A673 (cell line): ENCODE measurements at places on chromosomes 7 and 10. TPM values are rescaled to one million over a fixed set of nuclear protein-coding genes. Genes with fewer than 3 reads are reported as not detected.

GRCh38 chr10:117535298-117536071 lies 7.1 kb upstream of the EMX2 start:
- no peaks in the 10 kb centered on the region for H3K36me3 ChIP-seq
- DNase-seq: no peak
- no peaks in the 10 kb centered on the region for H3K4me1 ChIP-seq
- peaks cover 100% of the 10 kb centered on the region for H3K27me3 ChIP-seq

DNA sequence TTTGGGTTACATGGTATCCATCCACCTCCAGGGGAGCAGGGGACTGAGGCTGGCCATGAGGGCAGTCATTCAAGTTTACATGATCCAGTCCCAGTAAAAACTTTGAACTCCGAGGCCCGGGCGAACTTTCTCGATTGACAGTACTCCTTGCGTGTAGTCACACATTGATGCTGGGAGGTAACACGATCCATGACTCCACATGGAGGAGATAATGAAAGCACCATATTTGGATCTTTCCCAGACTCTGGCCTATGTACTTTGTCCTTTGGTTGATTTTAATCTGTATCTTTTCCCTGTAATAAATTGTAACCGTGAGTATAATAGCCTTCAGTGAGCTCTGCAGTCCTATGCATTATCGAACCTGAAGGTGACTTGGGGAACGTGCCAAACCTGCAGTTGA lies 401.6 kb downstream of the KCNMA1 start:
- H3K27me3 ChIP-seq: no peaks in the 10 kb centered on the region
- H3K4me3 ChIP-seq: no peak overlapping the region
- no peaks in the 10 kb centered on the region for H3K4me1 ChIP-seq
- no peak for DNase-seq
- no peaks in the 10 kb centered on the region for H3K36me3 ChIP-seq
- H3K27ac ChIP-seq: no peak overlapping the region

DNA sequence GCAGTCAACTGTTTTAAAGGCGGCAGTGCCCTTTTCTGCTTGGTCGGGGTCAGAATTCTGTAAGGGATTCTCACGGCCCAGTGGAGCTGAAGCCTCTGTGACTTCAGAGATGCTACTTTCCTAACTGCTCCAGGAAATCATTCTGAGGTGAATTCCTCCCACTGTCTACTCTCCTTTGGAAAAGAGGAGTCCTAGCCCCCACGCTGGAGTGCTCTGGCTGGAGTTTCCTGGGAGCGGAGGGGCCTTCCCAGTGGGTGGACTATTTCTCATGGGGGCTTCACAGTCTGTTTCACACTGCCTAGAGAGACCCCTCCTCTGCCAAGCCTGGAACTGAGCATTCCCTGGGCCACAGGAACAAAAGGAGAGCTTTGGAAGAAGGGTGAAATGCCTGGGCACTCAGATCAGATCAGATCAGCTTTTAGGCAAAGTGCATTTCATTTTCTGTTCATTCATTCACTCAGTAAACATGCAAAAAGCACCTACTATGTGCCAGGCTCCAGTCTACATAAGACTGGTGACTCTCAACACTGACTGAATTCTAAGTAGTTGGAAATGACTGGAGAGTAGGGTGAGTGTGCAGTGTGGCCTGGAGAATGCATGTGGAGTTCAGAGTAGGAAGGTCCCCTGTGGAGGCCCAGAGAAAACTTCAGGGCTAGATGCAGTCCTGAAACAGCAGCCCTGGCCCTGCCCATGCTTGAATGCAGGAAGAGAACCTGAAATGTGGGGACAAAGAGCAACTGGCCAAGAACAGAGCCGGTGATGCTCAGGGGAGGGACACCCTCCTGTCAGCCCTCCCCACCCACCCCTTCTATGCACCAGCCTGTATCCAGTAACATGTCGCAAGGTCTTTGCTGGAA lies 12.2 kb downstream of the ZNF488 start:
- H3K36me3 ChIP-seq: no peaks in the 10 kb centered on the region
- no peak overlapping the region for H3K4me3 ChIP-seq
- no peaks in the 10 kb centered on the region for H3K4me1 ChIP-seq
- peaks cover 18% of the 10 kb centered on the region for H3K27me3 ChIP-seq
- no peak for DNase-seq

DNA sequence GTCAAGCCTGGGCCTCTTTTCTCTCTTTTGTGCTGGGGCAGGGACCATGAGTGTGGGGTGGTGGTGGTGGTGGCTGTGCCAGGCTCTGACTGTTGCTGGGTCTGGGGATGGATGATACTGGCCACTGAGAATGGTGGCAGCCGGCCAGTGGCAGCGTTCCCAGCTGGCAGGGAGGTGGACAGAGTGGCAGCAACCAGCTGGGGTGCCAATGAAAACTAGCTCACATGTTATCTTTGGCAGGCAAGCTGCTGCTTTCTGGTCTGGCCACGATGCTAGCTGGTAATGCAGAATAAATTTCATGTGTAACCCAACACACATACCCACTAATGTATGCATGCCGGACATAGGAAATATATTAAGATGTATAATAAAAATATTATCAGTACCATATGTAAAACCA lies 95.0 kb upstream of the SLC26A5 start:
- H3K4me3 ChIP-seq: no peak overlapping the region
- H3K36me3 ChIP-seq: no peaks in the 10 kb centered on the region
- peaks cover 26% of the 10 kb centered on the region for H3K27me3 ChIP-seq
- H3K27ac ChIP-seq: no peak overlapping the region
- DNase-seq: no peak
- no peaks in the 10 kb centered on the region for H3K4me1 ChIP-seq

DNA sequence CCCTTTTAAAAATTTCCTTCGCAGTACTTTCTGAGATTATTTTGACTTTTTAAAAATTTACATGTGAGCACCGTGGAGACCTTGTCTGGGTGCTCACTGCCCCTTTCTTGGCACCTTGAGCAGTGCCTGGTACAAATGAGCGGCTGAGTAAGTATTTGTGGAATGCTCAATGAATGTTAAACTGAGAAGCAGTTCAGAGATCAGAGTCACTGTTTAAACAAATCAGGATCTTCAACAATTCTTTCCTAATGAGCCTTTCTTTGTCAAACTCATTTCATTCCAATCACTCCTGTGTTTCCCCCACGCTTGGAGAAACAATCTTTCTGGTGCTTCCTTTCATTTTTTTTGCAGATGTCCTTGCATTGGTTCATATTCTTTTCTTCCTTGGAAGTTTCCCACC lies 611.3 kb upstream of the GALNT17 start:
- H3K27me3 ChIP-seq: no peaks in the 10 kb centered on the region
- no peak overlapping the region for H3K4me3 ChIP-seq
- no peak for DNase-seq
- no peaks in the 10 kb centered on the region for H3K4me1 ChIP-seq
- no peaks in the 10 kb centered on the region for H3K36me3 ChIP-seq

DNA sequence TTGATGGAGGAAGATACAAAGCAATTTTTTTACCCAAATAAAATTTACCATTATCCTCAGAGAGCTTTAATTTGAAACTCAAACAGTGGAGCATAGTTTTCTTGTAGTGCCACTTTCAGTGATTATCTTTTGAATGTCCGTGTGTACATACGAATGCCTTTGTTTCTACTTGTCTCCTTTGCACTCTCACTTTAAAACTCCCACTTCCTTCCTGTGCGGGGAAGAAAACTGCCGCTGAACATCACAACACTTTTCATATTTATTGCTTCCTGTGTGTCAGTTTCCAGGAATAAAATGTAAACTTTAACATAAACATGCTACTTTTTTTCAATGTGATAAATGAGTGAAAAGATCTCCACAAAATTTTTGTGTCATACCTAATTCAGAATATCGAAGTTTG lies 102.4 kb downstream of the SEMA3A start:
- DNase-seq: peak; percentile 86
- peak overlapping the region; percentile 9 for H3K4me3 ChIP-seq
- H3K36me3 ChIP-seq: no peaks in the 10 kb centered on the region
- H3K27me3 ChIP-seq: no peaks in the 10 kb centered on the region
- peak overlapping the region; percentile 71 for H3K27ac ChIP-seq

DNA sequence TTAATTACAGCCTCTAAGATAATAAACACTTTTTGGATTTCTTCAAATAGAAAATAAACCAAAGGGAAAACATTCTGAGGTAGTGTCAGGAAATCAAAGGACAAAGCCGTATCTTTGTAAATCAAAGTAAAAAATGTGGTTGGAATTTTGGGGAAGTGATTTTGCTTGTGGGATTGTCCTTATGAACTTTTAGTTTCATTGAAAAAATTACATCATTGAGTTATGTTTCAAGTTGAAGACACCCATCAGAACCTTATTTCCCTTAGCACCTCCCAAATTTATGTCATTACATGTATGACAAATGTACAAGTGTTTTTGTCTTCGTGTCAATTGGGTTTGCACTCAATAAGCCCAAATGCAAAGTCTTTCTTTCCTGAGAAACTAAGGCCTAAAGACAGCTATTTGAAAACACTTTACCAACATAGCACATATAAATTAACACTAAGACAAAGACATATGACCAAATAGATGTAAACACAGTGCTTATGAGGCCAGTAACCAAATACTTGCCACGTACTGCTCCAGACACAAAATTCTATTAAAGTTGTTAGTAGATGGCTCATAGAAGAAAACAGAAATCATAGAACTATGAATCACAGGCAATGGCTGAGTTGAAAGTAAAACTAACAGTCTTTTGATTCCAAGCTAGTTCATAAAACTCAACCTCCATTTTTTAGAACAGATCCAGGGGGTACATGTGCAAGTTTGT lies 26.9 kb upstream of the LAMB4 start:
- DNase-seq: no peak
- no peak overlapping the region for H3K4me3 ChIP-seq
- H3K4me1 ChIP-seq: no peaks in the 10 kb centered on the region
- H3K27ac ChIP-seq: no peak overlapping the region
- no peaks in the 10 kb centered on the region for H3K36me3 ChIP-seq
- H3K27me3 ChIP-seq: no peaks in the 10 kb centered on the region

DNA sequence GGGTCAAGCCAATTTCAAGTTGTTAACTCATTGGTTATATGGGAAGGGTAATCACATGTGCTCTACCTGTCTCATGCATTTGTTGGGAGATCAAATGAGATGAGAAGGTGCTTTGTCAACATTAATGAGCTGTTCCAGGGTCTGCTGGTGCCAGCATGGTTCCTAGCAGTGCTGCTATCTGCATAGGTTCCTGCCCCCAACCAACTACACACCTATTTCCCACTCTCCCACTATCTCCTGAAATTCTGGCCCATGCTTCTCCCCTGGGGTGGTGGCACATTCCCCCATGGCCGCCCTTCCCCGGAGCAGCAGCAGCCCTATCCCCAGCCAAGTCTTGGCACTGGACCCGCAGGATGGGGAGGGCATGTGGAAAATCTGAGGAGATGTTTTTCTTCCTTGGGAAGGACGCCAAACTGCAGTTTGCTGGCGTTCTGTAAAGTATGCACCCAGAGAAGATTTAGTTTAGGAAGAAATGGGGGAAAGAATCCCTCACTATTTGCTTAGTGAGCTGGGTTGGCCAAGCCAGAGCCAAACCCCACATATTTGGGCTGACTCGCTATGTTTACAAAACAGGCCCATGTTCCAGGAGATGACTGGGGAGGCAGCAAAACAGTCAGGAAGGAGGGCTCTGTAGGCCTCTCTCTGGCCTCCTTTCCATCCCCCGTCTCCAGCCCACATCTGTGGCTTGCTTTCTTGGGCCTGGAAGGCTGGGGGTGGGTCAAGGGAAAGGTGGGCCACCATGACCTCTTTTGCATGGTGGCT lies 42.5 kb downstream of the PPP1R3C start:
- H3K4me1 ChIP-seq: peaks cover 13% of the 10 kb centered on the region
- DNase-seq: no peak
- no peak overlapping the region for H3K27ac ChIP-seq
- no peaks in the 10 kb centered on the region for H3K27me3 ChIP-seq

- H3K27ac ChIP-seq: no peak overlapping the region
- DNase-seq: no peak
These were observed 1.7 kb downstream of the ADAM8 start for GRCh38 chr10:133274751-133275683.

The PRDX3 gene
- total RNA-seq: 215 and 234 TPM in 2 replicates

The RASSF4 gene
- 0.71 and 1.6 TPM in 2 replicates for total RNA-seq

The GATA3 gene
- total RNA-seq: 3.0 and 3.1 TPM in 2 replicates

The PDZD7 gene
- 0.26 and 0.30 TPM in 2 replicates for total RNA-seq

The TMEM273 gene
- total RNA-seq: not detected in 2 replicates

The CBX3 gene
- 228 TPM in 2 replicates for total RNA-seq
